NCI-H524 (cell line): ENCODE measurements at places on chromosomes 4 and X.

- DNase-seq: peak; percentile 32
Observed at GRCh38 chr4:89242864-89243732, 64.5 kb downstream of the GPRIN3 start.

GRCh38 chr4:182795446-182796238, 121.5 kb downstream of the DCTD start:
- DNase-seq: no peak

GRCh38 chr4:88964450-88964849, 92.5 kb downstream of the FAM13A start:
- DNase-seq: no peak

DNA sequence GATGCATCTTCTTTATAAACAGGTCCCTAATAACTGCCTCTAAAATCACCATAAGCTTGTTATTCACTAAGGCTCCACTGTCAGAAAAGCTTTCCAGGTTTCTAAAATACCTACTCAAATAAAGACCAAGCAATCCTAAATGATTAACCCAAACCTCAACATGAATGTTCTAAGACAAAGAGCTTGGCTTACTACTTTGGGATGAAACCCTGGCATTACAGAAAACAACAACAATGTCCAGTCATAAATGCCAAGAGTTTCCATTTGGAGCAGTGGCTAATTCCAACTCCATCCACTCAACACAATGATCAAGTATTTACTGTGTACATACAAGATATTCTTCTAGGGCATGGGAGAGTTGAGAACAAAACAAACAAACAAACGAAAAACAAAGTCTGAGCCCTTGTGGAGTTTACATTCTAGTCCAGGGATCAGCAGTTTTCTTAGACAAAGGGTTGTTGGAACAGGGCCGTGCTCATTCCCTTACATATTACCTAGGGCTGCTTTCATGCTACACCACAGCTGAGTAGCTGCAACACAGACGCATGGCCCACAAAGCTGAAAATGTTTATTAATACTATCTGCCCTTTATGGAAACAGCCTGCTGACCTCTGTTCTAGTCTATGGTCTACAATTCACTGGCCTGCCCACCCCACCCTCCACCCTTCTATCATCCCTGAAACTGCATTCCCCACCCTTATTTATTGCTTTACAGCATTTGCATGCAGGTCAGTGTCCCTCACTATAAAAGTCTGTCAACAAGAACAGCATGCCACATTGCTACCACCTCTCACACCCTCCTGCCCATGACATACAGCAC, 23.7 kb downstream of the ABCG2 start:
- DNase-seq: no peak

- no peak for DNase-seq
Observed at GRCh38 chr4:100954046-100954445, 393.3 kb downstream of the PPP3CA start.

- DNase-seq: no peak
Observed at GRCh38 chr4:7595934-7596461, 161.3 kb upstream of the PSAPL1 start.

DNA sequence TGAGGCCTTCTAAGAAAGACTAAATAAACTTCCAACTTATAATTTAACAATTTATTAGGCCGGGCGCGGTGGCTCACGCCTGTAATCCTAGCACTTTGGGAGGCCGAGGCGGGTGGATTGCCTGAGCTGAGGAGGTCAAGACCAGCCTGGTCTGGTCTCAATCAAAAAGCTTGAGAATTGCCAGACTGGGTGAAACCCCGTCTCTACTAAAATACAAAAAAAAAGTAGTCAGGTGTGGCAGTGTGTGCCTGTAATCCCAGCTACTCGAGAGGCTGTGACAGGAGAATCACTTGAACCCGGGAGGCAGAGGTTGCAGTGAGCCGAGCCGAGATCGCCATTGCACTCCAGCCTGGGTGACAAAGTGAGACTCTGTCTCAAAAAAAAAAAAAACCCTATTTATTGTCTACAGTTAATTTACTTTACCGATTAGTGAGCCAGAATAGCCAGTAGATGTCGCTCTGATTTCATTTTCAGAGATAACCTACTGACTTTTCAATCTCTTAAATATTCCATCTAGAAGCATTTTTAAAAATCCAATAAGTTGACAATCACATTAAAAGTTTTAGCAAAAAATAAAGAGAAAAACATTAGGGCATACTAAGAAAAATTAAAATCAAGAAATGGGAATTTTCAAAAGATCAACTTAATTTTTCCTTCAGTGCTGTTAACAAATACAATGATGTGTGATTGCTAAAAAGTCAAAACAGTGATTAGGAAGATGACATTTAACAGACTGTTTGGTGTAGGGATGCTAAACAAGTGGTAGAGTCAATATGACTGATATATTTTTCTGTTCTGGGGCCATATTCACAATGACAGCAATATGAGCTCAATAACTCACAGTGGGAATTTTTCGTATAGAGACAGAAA, 4.3 kb upstream of the SHROOM3 start:
- no peak for DNase-seq

DNA sequence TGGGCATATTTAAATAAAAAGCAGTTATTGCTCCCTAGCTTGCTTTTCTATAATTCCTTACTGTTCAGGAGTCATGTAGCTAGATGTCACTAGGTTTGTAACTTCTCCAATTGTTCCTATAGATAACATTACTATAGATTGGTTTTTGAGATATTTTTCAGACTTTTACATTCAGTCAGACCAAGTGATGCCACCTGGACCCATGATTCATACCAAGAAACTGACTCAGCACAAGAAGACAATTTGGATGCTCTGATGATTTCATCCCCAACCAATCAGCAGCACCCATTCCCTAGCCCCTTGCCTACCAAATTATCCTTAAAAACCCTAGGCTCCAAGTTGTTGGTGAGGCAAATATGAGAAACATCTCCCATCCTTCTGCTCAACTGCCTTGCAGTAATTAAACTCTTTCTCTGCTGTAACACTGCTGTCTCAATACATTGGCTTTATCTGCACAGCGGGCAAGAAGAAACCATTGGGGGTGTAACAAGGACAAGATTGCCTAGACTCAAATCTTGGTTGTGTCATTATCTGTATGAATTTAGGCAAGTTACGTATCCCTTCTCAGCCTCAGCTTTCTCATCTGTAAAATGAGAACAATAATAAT, 11.8 kb upstream of the NEIL3 start:
- no peak for DNase-seq

- no peak for DNase-seq
Observed at GRCh38 chr4:86825511-86825910, 23.7 kb downstream of the SLC10A6 start.

- DNase-seq: no peak
Observed at GRCh38 chr4:151955721-151956380, 195.0 kb upstream of the GATB start.

GRCh38 chr4:139312552-139313332, 10.5 kb upstream of the NDUFC1 start:
- no peak for DNase-seq

DNA sequence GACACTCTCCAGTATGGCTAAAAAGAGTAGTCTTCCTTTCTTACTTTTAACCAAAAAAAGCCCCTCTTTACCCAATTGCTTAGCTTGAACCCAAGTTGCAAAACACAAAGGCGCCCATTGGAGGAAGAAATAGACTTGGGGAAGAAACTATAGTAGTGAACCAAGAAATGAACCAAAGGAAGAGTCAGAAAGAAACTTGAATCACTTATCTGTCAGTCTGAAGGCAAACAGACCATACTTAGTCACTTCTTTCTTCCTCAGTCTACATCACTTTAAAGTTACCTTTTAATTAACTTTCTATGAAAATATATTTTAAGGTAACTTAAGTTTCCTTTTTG, 161.4 kb upstream of the GIMD1 start:
- no peak for DNase-seq

DNA sequence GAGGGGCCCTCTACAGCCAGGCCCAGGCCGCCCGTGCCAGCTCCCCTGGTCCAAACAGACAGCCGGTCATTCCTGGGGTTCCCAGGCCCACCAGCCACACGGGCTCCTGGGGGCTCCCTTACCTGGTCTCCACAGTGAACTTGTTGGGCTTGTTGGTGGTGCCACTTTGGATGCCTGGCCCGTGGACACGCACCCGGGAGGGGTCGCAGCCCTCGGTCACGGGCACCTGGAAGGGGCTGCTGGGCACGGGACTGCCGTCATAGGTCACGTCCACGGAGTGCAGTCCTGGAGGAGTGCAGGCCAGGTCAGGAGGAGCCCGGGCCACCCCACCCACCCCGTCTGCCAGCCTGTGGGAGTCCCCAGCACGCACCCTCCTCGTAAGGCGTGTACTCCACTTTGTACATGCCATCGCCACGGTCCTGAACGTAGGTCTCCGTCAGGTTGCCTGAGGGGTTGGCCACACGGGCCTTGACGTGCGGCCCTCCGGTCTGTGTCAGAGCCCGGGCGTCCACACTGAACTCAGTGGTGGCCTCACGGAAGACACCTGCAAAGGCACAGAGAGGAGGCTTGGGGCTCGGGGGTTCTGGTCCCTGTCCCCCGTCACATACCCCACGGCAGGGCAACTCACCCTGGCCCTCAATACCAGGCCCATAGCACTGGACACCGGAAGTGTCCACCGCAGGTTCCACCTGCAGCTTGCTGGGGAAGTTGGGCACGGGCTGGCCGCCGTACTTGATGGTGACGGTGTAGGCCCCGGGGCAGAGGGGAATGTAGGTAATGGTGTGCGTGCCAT, 14.9 kb downstream of the FLNA start:
- DNase-seq: no peak

- DNase-seq: peak; percentile 61
Observed at GRCh38 chrX:8743126-8743732, 11.3 kb upstream of the ANOS1 start.

DNA sequence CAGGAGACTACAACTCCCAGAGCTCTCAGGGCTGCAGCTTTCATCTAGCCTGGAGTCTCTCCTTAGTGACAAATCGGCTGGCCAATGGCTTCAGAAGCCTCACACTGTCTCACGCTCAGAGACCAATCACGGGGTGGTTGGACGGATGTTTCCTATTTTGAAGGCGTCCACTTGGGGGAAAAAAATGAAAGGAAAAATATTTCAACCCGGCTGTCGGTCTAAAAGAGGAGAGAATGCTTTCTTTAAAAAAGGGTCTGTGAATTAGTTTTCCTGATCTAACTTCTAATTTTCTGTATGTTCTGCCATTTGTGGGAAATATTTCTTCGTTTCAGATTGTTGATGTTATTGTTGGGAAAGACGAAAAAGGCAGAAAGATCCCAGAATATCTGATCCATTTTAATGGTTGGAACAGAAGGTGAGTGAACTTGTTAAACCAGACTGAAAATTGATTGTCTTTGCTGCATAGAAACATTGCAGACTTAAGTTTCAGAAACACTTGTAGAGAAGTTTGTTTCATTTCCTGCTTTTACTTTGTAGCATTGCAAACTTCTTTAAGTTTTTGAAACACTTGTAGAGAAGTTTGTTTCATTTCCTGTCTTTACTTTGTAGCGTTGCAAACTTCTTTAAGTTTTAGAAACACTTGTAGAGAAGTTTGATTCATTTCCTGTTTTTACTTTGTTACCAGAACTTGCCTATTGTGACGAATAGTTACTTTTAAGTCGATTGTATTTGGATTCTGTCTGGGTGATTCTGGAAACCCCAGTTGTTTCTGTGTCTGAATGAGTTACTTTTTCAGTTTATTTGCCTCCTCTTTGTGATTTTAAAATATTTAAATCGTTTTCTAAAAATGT, 1.6 kb downstream of the MSL3 start:
- DNase-seq: peak; percentile 94

GRCh38 chr4:41287005-41287404, 30.3 kb downstream of the UCHL1 start:
- DNase-seq: no peak

DNA sequence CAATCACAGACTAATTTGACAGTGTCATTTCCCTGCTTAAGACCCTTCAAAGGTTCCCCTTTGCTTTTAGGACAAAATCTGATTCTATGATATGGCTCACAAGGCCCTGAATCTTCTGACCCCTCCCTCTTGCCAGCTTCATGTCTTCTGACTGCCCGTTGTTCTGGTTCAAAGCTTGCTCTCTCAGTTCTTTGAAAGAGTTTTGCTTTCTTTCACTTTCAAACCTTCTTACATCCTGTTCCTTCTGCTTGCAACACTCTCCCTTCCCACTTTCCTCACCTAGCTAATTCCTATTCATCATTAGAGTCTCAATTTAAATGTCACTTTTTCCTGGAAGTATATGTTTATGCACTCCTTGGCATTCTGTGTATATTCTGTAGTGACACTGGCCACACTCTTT, 299.2 kb downstream of the IDS start:
- DNase-seq: no peak

DNA sequence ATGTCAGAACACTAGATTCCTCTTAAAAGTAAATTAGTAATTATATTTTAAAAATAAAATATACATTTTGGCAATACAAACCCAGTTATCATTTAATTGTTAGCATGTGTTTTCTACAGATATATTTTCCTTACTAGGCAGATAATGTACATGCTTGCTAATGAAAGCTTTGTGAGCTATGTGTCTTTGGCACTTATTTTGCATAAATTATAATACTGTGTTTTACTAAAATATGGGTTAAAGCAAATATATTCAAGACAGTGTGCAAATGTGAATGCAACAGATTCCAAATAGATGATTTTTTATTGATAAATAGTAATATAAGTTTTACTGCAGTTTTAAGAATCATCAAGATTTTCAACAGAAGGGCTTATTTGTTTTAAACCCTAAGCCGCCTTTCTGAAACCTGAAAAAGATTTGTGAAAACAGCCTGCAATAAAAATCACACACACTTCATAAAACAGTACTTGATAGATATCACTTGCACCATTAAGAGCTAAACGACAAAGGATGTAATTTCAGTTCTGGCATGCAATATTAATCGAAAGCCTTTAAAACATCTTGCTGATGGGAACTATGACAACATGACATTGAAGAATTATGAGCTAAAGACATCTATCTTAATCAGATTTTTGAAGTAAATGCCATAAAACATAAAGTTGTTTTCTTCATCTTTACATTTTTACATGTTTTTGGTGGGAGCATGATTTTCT, 333.3 kb downstream of the DCTD start:
- peak; percentile 7 for DNase-seq

GRCh38 chr4:83269256-83269655, 15.3 kb downstream of the COQ2 start:
- no peak for DNase-seq

DNA sequence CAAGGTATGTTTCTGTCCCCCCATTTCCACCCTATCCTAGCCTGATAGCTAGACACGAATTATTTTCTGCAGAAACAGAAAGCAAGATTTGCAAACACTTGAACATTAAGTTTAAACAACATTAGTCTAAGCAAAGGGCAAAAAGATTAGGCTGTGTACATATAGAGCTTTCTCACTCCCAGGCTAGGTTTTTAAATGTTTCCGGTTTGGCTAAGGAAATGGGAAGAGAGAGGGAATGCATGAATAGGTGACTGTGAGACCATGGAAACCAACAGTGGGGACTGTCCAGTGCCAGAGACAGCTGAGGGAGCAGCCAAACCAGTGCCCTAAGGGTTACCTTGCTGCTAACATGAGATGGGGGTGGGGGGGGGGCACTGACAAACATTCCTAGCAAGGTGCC, 242.7 kb downstream of the SCFD2 start:
- DNase-seq: no peak

DNA sequence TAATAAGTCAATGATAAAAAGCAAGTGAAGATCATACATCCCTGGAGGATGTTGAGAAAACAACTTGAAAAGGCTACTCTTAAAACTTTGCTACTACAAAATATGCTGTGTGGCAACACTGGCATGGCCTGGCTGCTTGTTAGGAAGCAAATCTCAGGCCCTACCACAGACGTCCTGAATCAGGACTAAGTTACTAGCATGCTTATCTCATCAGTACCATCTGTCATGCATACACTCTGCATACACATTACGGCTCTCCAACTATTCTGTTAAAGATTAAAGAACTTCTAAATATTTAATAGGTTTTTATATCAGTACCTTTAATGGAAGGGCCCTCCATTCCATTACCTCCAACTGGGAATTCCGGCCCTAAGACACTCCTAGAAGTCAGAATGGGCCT, 8.2 kb downstream of the PAPSS1 start:
- peak; percentile 27 for DNase-seq
